ENCODE measurements at places on chromosomes 13 and 19.

DNA sequence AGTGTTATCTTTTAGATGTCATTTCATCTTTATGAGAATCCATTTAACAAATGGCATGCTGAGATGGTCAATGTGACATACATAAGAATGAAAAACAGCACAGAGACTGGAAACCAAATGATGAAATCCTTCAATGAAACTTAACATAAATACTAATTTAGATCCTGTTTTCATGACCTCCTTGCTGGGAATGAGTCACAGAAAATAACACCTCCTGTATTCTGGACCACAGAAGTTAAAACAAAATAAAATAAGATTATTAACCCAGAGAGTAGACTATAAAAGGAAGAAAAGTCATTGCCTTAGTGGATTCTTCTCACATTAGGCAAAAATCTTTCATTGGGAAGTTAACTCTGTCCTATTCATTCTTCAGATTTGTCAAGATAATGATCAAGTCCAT is 1.6 kb downstream of the DIAPH3 start:
- DNase-seq = no peak

DNA sequence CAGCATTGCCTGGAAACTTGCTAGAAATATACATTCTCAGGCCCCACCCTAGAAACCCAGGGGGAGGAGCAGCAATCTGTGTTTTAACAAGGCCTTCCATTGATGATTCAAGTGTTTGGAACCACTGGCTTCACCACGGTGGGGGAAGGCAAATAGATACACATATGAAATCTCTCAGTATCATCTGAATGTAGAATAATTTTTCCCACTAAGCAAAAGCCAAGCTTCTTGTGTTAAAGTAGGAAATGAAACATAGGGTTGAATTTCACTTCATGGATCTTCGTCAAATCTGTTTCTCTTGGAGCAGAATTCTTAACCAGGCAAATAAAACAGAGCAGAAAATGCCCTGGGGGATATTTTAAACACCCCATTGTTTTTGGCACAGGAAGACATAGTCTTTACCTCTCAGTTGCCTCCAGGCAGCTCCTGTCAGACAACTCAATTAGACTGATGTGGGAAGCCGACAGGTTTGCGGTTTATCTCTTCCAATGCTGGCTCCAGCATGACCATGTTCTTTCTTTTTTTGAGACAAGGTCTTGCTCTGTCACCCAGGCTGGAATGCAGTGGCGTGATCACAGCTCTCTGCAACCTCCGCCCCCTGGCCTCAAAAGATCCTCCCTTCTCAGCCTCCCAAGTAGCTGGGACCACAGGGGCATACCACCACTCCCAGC is 213.0 kb downstream of the FOXO1 start:
- DNase-seq = no peak

GRCh38 chr13:19148561-19148960 is 33.1 kb downstream of the TUBA3C start:
- DNase-seq = no peak

- no peak for DNase-seq
Observed at GRCh38 chr19:22882797-22883196, 50.7 kb downstream of the ZNF723 start.

DNA sequence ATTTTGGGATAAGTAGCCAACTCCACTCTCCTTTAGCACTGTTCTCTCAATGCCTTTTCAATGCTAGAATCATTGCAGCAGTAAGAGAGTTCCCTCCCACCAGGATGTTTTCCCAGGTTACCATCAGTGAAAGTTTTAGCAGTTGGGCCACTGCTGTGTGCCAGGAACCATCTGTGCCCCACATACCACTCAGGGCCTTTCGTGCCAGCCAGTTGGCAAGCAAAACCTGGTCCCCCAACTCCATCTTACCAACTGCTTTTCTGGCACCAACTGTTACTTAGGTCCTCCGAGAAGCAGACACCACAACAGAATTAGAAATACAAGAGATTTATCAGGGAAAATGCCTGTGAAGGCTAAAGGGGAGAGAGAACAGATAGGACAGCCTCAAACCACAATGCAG is 533.4 kb upstream of the NBEA start:
- DNase-seq = no peak

DNA sequence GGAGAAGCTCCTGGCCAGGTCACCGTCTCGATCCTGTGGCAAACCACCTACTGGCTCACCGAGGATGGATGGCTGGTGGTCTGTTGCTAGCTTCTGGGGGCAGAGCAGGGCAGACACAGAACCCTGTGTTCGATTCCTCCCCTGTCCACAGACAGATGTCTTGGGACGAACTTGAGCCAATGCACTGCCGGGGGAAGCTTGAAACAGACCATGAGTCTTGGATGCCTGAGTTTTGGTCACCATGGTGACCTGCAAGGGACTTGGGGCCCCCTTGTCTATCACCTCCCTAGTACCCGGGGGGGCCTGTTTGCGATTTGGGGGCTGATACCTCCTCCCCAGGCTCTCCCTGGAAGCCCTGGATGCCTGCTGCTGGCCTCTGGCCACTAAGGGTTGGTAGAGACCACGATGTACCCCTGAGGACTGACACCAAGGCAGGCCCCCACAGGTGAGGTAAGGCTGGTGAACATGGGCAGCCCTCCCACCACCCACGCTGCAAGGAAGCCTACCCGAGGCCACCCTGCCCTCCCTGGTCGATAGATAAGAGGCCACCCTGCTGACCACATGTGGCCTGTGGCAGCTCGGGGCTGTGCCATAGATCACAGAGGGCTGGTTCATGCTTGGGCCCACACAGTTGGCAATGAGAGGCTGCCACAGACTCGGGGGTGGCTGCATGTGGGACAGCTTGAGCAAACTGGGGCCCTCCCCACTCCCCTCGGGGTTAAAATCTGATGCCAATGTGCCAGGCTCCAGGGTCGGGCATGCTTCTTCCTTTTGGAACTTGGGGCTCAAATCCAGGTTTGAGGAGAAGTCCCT is 10.7 kb downstream of the IQCN start:
- no peak for DNase-seq

DNA sequence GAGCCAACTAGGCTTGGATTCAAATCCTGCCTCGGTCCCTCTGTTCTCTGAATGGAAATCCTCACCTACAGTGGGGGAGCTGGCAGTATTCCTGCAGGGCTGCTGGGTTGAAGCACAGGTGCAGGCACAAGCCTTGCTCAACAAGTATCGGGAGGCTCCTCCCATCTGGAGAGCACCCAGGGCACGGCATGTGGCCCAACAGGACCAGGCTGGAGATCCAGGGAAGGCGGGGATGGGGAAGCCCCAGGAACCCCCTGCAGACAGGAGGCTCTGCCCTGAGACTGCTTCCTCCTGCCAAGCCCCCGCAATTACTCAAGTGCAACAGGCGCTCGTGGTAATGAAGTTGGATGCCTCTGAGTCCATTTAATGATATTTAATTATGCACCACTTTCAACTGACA is 128.0 kb upstream of the VSTM2B start:
- no peak for DNase-seq

DNA sequence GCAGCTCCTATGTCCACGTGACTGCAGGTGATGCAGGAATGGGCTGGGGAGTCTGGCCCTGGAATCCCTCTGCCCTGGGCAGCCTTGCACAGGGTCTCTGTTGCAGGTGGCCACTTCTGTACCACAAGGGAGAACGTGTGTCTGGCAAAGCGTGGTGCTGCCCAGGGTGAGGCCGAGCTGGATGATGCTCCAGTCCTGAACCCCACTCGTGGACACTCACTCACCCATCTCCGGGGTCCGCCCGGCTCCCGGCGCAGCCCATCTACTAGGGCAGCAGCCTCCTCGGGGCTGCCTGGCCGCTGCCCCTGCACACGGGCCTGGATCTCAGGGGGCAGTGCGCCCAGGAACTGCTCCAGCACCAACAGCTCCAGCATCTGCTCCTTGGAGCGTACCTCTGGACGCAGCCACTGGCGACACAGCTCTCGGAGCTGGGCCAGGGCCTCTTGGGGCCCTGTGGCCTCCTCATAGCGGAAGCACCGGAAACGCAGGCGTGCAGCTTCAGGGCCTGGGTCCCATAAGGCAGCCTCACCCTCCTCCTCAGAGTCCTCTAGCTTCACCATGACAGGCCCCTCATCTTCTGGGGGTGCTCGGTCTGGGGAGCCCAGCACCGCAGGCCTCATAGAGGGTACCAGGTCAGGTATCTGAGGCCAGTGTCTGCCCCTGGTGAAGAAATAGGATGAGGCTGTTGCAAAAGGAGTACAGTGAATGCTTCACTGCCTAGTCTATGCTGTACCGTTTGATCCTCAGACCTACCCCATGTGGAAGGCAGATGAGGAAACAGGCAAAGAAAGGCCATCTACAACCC is 2.2 kb downstream of the MZF1 start:
- DNase-seq = no peak

GRCh38 chr13:41639237-41639904 is 182.0 kb downstream of the RGCC start:
- no peak for DNase-seq

DNA sequence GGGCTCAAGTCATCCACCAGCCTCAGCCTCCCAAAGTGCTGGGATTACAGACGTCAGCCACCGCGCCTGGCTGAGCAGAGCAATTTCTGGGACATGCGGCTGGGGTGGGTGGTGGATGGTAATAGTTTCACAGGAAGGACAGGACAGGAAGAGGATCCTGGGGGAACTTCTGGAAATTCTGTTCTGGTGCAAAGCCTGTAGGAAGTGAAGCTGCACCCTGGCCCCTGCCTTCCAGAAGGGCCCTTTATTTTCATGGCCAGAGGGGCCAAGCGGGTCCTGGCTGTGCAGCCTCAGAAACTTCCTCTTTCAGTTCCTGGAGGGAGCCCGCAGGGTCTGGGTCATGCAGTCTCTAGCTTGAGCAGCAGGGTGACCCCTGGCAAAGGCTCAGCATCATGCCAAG is 15.7 kb downstream of the FEM1A start:
- no peak for DNase-seq
